Calu3 (cell line): ENCODE measurements at places on chromosomes 1 and 21.

GRCh38 chr1:58435376-58435775 lies 111.2 kb downstream of the OMA1 start:
- no peaks in the 10 kb centered on the region for H3K4me1 ChIP-seq
- no peaks in the 10 kb centered on the region for H3K27me3 ChIP-seq
- DNase-seq = no peak
- no peak overlapping the region for H3K4me3 ChIP-seq
- no peaks in the 10 kb centered on the region for H3K36me3 ChIP-seq
- H3K27ac ChIP-seq = no peak overlapping the region

- peaks cover 47% of the 10 kb centered on the region for H3K4me1 ChIP-seq
- no peak overlapping the region for H3K4me3 ChIP-seq
- DNase-seq = no peak
- no peaks in the 10 kb centered on the region for H3K27me3 ChIP-seq
Observed at GRCh38 chr21:34942911-34943310, 106.2 kb downstream of the RUNX1 start.

DNA sequence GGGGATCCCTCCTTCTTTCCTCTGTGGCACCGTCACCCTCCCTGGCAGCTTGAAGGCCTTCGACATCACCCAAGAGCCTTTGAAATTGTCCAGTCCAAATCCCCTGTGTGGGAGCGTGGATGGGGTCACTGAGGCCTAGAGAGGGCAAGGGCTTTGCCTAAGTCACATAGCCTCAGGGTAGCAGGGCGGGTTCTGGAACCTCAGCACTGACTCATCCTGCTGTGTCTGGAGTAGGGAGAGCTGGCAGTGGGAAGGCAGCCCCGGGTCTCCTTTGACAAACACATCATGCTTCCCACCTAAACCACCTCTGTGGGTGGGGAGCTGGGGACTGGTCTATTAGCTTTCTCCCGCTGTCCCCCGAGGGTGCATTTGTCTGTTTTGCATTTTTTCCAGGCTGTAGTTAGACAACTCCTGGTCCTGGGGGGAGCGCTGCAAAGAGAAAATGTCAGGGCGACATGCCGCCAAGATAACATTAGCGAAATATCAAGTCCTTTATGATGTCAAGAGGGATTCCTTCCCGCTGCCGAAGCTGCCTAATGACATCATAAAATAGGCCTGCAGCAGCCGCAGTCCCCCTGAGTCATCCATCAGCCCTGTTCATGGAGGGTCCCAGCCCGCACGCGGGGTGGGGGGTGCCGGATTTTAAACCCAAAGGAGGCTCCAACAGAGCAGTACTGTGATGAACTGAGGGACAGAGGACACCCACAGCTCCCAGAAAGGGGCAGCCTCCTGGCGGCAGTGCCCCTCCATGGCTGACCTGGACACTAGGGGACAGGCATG lies 77.0 kb upstream of the POU3F1 start:
- no peaks in the 10 kb centered on the region for H3K4me1 ChIP-seq
- peaks cover 96% of the 10 kb centered on the region for H3K27me3 ChIP-seq
- no peak overlapping the region for H3K27ac ChIP-seq
- no peak overlapping the region for H3K4me3 ChIP-seq
- DNase-seq = no peak

- no peaks in the 10 kb centered on the region for H3K4me1 ChIP-seq
- peaks cover 13% of the 10 kb centered on the region for H3K27me3 ChIP-seq
- no peak for DNase-seq
- H3K27ac ChIP-seq = no peak overlapping the region
- H3K4me3 ChIP-seq = no peak overlapping the region
Observed at GRCh38 chr1:107457989-107458388, 317.1 kb downstream of the NTNG1 start.

DNA sequence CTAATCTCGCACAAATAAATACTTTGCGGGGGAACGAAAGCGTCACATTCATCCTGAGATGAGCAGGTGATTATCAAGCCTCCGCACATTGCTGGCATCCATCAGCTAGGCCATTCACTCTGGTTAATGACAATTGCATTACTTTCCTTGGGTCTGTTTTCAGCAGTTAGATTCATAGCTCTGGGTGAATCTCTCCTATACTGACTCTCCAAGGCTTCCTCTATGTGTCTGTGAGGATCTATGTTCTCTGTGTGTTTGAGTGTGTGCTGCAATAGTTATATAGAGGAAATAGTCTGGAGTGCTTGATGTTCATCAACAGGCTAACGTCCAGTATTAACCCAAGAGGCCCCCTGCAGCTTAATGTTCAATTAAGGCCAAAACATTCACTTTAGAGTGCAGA lies 133.0 kb upstream of the CTTNBP2NL start:
- DNase-seq = no peak
- no peak overlapping the region for H3K4me3 ChIP-seq
- H3K36me3 ChIP-seq = no peaks in the 10 kb centered on the region
- H3K27ac ChIP-seq = no peak overlapping the region
- H3K27me3 ChIP-seq = peaks cover 41% of the 10 kb centered on the region

- no peak overlapping the region for H3K4me3 ChIP-seq
- no peak overlapping the region for H3K27ac ChIP-seq
- H3K27me3 ChIP-seq = peaks cover 97% of the 10 kb centered on the region
- H3K36me3 ChIP-seq = no peaks in the 10 kb centered on the region
Observed at GRCh38 chr1:153251562-153251961, 7.9 kb upstream of the LORICRIN start.

DNA sequence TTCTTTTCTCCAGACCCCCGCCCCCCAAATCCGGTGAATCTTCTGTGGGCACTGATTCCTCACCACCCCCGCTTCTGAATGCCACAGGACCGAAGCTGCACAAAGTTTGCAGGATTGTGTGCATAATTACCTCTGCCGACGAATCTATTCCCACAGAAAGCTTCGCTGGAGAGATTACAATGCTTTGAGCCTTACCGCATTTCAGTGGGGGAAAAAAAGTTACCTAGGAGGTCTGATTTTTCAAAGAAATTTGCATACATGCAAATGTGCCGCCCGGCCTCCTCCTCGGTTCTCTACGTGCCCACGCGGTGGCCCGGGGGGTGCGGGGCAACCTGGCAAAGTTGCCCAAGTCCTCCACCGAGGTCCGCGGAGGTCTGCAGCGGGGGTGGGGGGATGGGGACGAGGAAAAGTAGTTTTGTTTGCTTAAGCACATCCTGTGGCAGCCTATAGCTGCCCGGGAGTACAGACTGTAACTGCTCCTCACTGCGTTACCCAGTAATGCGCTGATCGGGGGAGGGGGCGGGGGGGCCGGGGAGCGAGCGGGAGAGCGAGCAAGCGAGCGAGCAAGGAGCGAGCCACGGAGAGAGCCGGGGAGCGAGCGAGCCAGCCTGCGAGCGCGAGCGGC lies 563 bp upstream of the NFIA start:
- no peaks in the 10 kb centered on the region for H3K27me3 ChIP-seq
- H3K4me3 ChIP-seq = peak overlapping the region; percentile 89
- peak overlapping the region; percentile 84 for H3K27ac ChIP-seq
- H3K36me3 ChIP-seq = peaks cover 60% of the 10 kb centered on the region

- H3K27ac ChIP-seq = no peak overlapping the region
- H3K4me1 ChIP-seq = no peaks in the 10 kb centered on the region
- H3K36me3 ChIP-seq = no peaks in the 10 kb centered on the region
- no peaks in the 10 kb centered on the region for H3K27me3 ChIP-seq
- no peak for DNase-seq
Observed at GRCh38 chr21:20023193-20023592, 975.0 kb upstream of the NCAM2 start.

DNA sequence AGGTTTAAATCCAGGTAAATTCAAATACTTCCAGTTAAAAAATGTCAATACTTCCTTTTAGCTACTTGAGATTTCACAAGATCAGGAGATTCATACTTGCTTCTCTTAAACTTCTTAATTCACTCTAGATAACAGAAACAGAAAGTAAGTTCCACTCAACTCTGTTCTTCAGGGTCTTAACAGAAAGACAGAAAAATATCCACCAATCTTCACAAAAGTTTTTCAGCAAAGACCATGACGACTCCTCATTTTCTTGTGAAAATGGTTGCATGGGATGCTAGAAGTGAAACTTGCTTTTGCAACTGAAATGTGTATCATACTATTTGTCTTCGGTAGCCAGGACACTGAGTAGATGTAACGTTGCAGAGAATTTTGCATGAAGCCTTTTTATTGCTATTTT lies 12.3 kb upstream of the LRRC8C start:
- no peak overlapping the region for H3K27ac ChIP-seq
- DNase-seq = no peak
- H3K27me3 ChIP-seq = no peaks in the 10 kb centered on the region
- H3K4me3 ChIP-seq = no peak overlapping the region

- H3K27me3 ChIP-seq = peaks cover 47% of the 10 kb centered on the region
- H3K4me1 ChIP-seq = no peaks in the 10 kb centered on the region
- H3K4me3 ChIP-seq = no peak overlapping the region
- no peak for DNase-seq
- no peak overlapping the region for H3K27ac ChIP-seq
- H3K36me3 ChIP-seq = no peaks in the 10 kb centered on the region
Observed at GRCh38 chr1:205067031-205067430, 17.2 kb downstream of the TMEM81 start.

DNA sequence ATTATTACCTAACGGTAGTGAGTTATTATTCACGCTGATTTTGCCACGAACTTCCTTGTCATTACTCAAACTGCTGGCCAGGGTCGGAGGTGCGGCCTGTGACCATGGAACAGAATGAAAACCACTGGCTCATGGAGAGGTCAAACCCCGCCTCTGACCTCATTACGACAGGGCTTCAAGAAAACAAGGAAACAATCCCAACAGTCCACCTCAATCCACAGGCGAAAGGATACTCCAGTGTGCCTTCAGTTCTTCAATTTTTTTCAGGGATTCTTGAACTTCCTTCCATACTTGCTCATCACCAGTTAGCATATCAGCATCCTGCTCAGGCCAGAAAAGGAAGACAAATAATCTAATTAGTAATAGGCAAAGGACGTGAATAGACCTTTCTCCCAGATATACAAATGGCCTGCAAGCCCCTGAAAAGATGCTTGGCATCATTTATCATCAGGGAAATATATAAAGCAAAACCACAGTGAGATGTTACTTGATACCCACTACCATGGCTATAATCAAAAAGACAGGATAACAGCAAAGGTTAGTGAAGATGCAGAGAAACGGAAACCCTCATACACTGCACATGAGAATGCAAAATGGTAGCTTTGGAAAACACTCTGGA lies 643.4 kb downstream of the SMYD3 start:
- H3K36me3 ChIP-seq = no peaks in the 10 kb centered on the region
- H3K27me3 ChIP-seq = no peaks in the 10 kb centered on the region
- H3K4me1 ChIP-seq = peaks cover 23% of the 10 kb centered on the region
- peak; percentile 25 for DNase-seq
- no peak overlapping the region for H3K4me3 ChIP-seq

DNA sequence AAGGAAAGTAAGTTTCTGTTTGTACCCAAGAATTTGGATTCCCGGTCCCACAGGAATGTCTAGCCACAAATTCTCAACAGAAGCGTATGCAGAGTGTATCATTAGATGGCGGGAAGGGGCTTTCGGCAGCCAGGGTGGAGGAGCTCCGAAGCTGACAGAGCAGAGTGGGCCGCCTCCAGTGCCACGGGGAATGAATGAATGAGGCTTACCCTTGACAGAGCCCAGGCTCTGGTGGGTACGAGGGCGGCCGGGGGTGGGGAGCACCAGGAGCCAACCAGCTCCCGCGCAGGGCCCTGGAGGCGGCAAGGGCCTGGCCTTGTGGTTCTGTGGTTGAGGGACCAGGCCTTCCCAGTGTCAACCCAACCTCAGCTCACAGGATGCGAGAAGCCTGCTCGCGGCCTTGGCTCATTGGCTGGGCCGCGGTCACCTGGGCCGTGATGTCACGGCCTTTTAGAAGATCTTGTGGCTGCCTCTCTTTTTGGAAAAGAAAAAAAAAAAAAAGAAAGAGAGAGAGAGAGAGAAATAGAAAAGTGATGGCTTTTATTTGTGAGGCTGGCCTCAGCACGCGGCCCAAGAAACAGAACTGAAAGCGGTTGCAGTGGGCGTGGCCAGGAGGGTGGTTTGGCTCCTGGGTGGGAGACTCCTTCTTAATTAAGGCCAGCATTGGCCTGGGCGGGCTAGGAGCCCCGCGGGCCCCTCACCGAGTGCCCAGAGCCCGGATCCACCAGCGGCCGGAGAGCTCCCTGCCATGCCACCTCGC lies 34.9 kb upstream of the RUNX3 start:
- no peak for DNase-seq
- no peak overlapping the region for H3K4me3 ChIP-seq
- H3K27me3 ChIP-seq = peaks cover 55% of the 10 kb centered on the region
- no peak overlapping the region for H3K27ac ChIP-seq
- no peaks in the 10 kb centered on the region for H3K36me3 ChIP-seq

DNA sequence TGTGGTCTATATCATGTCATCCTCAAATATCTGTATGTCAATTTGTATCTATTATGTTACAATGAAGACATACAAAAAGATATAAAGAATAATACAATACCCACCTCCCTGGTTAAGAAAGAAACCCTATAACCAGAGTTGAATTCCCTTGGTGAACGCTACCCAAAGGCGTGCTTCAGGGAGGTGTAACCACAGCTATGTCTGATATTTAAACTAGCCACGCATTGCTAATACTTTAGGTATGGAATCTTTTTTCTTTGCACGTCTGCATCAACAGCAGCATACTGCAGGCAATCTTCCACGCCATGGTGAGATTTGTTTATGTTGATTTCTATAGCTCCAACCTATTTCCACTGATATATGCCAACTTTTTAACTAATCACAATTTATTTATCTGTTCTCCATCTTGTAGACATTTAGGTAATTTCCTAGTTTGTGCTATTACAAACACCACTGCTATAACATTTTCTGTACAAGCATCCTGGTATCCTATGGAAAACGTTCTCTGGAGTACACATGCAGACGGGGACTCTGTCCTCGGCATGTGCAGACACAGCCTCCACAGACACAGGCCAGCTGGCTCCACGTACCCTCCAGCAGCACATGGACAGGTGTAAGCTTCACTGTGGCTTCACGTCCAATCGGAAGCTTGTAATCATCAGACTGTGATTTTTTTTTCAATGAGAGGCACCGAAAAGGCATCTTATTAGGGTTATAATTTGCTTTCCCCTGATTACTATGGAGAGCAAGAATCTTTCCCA lies 58.5 kb downstream of the HSF2BP start:
- no peaks in the 10 kb centered on the region for H3K36me3 ChIP-seq
- peak; percentile 21 for DNase-seq
- H3K4me3 ChIP-seq = no peak overlapping the region
- no peaks in the 10 kb centered on the region for H3K27me3 ChIP-seq

DNA sequence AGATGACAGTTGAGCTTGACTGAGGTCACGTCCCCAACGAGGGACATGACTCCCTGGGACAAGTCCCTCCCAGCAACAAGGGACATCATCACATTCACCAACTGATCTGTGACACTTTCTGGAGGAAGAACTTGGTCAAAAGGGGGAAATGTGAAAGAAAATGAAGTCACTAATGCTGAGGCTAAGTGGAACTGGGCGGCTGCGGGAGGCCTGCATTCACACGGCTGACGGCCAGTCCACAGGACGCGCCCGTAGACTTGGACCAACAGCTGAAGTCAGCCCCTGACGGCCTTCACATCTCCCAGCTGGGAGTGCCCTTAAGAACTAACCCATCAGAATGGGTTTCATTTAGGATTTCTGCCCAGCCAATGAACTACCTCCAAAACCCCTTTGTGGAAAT lies 26.6 kb downstream of the POFUT2 start:
- no peak overlapping the region for H3K4me3 ChIP-seq
- no peak overlapping the region for H3K27ac ChIP-seq
- H3K27me3 ChIP-seq = no peaks in the 10 kb centered on the region
- peaks cover 9% of the 10 kb centered on the region for H3K36me3 ChIP-seq

- no peaks in the 10 kb centered on the region for H3K27me3 ChIP-seq
- peaks cover 4% of the 10 kb centered on the region for H3K36me3 ChIP-seq
- no peak overlapping the region for H3K27ac ChIP-seq
- no peak for DNase-seq
Observed at GRCh38 chr1:244160455-244161235, 109.6 kb downstream of the ZBTB18 start.

- no peaks in the 10 kb centered on the region for H3K27me3 ChIP-seq
- no peak for DNase-seq
- peaks cover 27% of the 10 kb centered on the region for H3K36me3 ChIP-seq
Observed at GRCh38 chr1:26350701-26351589, 3.0 kb downstream of the CRYBG2 start.
